ENCODE measurements at places on chromosomes 6 and 20.

GRCh38 chr6:71727632-71728294 is 158.6 kb upstream of the RIMS1 start:
- H3K27ac ChIP-seq, result no peak overlapping the region
- no peak for DNase-seq
- H3K4me1 ChIP-seq, result no peaks in the 10 kb centered on the region
- H3K36me3 ChIP-seq, result no peaks in the 10 kb centered on the region
- H3K4me3 ChIP-seq, result no peak overlapping the region

GRCh38 chr20:5871459-5872410 is 78.6 kb downstream of the TRMT6 start:
- no peaks in the 10 kb centered on the region for H3K36me3 ChIP-seq
- no peak overlapping the region for H3K4me3 ChIP-seq
- DNase-seq, result no peak
- no peaks in the 10 kb centered on the region for H3K27me3 ChIP-seq

GRCh38 chr6:41974281-41974825 is 32.7 kb upstream of the CCND3 start:
- no peaks in the 10 kb centered on the region for H3K36me3 ChIP-seq
- no peak for DNase-seq
- no peak overlapping the region for H3K4me3 ChIP-seq
- peaks cover 22% of the 10 kb centered on the region for H3K4me1 ChIP-seq

- H3K27ac ChIP-seq, result no peak overlapping the region
- H3K4me3 ChIP-seq, result no peak overlapping the region
- H3K27me3 ChIP-seq, result no peaks in the 10 kb centered on the region
- no peaks in the 10 kb centered on the region for H3K4me1 ChIP-seq
Observed at GRCh38 chr6:153192943-153193885, 62.1 kb upstream of the RGS17 start.

All from osteoblast (primary cell).